ENCODE measurements at places on chromosomes 1 and 21.

DNA sequence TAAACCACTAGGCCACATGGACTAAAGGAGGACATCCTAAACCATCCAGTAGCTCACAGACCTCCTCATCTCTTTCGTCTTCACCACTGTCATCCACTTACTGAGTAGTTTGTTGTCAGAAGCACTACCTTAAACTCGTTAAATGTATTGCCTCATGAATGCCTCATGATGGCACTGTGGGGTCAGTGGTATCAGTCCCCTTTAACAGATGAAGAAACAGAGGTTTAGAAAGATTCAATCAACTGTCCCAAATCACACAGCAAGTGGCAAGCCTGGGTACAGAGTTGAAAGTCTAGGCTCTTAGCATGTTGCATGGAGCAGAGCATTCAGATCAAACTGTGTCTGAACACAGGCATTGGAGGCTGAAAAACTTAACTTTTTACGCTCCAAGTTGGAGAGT, 183.6 kb upstream of the KIAA0040 start:
- H3K4me1 ChIP-seq = no peaks in the 10 kb centered on the region
- H3K27ac ChIP-seq = no peak overlapping the region
- no peaks in the 10 kb centered on the region for H3K27me3 ChIP-seq
- no peak overlapping the region for H3K4me3 ChIP-seq

DNA sequence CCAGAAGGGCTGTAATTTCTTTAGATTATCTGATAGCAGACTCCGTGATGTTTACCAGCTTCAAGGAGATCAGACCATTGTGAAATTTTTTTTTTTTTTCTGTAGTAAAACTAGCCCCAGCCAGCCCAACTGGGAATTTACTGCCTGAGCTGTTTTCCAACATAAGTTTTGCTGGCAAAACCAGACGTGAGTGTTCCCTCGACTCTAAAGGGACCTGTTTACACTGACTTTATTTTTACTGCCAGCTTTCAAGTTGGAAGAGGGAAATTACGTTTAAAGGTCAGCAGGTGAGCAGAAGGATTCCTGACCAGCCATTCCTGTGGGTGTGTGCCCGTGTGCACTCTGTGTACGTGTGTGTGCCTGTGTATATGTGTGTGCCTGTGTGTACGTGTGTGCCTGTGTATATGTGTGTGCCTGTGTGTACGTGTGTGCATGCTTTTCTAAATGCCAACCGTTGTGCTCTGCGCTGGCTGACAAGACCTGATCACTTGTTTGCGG, 374 bp downstream of the MAB21L3 start:
- H3K27me3 ChIP-seq = no peaks in the 10 kb centered on the region
- peak overlapping the region; percentile 41 for H3K4me3 ChIP-seq
- no peak for DNase-seq
- H3K36me3 ChIP-seq = no peaks in the 10 kb centered on the region

GRCh38 chr1:36885540-36886357, 148.6 kb downstream of the GRIK3 start:
- H3K27ac ChIP-seq = no peak overlapping the region
- H3K4me1 ChIP-seq = no peaks in the 10 kb centered on the region
- H3K27me3 ChIP-seq = no peaks in the 10 kb centered on the region
- H3K36me3 ChIP-seq = no peaks in the 10 kb centered on the region
- H3K4me3 ChIP-seq = no peak overlapping the region

DNA sequence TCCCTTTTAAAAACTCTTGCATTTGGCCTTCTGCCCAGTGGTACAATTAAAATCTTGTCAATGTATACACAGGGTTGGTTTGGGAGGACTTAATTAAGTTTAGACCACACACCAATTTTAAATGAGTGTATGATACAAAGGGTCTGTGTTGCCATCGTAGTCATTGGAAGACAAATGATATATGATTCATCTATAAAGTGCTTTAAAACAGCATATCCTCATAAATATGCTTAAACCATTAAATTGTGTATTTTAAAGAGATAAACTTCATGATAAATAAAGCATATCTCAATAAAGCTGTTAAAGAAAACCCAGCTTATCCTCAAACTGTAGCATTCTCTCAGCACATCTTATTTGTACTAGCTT, 69.5 kb downstream of the LUZP1 start:
- no peak overlapping the region for H3K27ac ChIP-seq
- no peak for DNase-seq
- H3K36me3 ChIP-seq = no peaks in the 10 kb centered on the region
- peaks cover 76% of the 10 kb centered on the region for H3K4me1 ChIP-seq
- H3K27me3 ChIP-seq = no peaks in the 10 kb centered on the region

DNA sequence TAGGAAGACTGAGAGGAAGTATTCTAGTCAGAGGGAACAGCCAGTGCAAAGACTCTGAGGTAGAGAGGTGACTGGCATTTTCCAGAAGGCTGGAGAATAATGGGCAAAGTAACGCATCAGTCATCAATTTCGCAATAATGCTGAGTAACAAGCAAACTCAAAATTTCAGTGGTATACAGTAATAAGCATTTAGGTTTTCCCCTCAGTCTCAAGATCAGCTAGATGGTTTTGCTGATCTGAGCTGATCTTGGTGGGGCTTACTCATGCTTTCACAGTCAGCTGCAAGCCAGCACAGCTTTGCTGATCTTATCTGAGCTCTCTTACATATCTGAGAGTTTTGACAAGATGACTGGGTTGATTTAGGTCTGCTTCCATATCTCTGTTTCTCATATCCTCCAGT, 108.7 kb downstream of the TSEN15 start:
- no peak for DNase-seq
- no peak overlapping the region for H3K4me3 ChIP-seq
- H3K36me3 ChIP-seq = no peaks in the 10 kb centered on the region
- no peaks in the 10 kb centered on the region for H3K4me1 ChIP-seq
- H3K27me3 ChIP-seq = no peaks in the 10 kb centered on the region

- peaks cover 3% of the 10 kb centered on the region for H3K4me1 ChIP-seq
- peak overlapping the region; percentile 80 for H3K4me3 ChIP-seq
- no peaks in the 10 kb centered on the region for H3K27me3 ChIP-seq
- no peak for DNase-seq
- H3K27ac ChIP-seq = peak overlapping the region; percentile 92
Observed at GRCh38 chr1:184973272-184974055, 844 bp downstream of the NIBAN1 start.

GRCh38 chr1:76824106-76824505, 43.2 kb upstream of the ST6GALNAC5 start:
- H3K4me3 ChIP-seq = no peak overlapping the region
- no peak for DNase-seq
- H3K36me3 ChIP-seq = no peaks in the 10 kb centered on the region
- no peak overlapping the region for H3K27ac ChIP-seq

GRCh38 chr1:215517441-215517891, 49.6 kb upstream of the KCTD3 start:
- DNase-seq = no peak
- no peak overlapping the region for H3K4me3 ChIP-seq
- H3K36me3 ChIP-seq = no peaks in the 10 kb centered on the region
- no peaks in the 10 kb centered on the region for H3K27me3 ChIP-seq
- H3K27ac ChIP-seq = no peak overlapping the region
- peaks cover 9% of the 10 kb centered on the region for H3K4me1 ChIP-seq

- no peak overlapping the region for H3K4me3 ChIP-seq
- H3K27ac ChIP-seq = no peak overlapping the region
- peaks cover 48% of the 10 kb centered on the region for H3K36me3 ChIP-seq
- no peaks in the 10 kb centered on the region for H3K4me1 ChIP-seq
Observed at GRCh38 chr1:223802032-223802431, 43.7 kb downstream of the TP53BP2 start.

GRCh38 chr1:43418858-43419257, 29.2 kb downstream of the SZT2 start:
- H3K4me1 ChIP-seq = no peaks in the 10 kb centered on the region
- peaks cover 56% of the 10 kb centered on the region for H3K36me3 ChIP-seq
- DNase-seq = no peak
- H3K4me3 ChIP-seq = no peak overlapping the region
- H3K27me3 ChIP-seq = no peaks in the 10 kb centered on the region

- no peak overlapping the region for H3K27ac ChIP-seq
- H3K27me3 ChIP-seq = no peaks in the 10 kb centered on the region
- no peak overlapping the region for H3K4me3 ChIP-seq
- no peaks in the 10 kb centered on the region for H3K36me3 ChIP-seq
- H3K4me1 ChIP-seq = no peaks in the 10 kb centered on the region
- no peak for DNase-seq
Observed at GRCh38 chr1:98078596-98078995, 157.8 kb upstream of the DPYD start.

GRCh38 chr1:8314346-8315280, 3.3 kb upstream of the SLC45A1 start:
- H3K4me1 ChIP-seq = peaks cover 34% of the 10 kb centered on the region
- H3K4me3 ChIP-seq = no peak overlapping the region
- no peaks in the 10 kb centered on the region for H3K36me3 ChIP-seq
- no peak overlapping the region for H3K27ac ChIP-seq
- no peaks in the 10 kb centered on the region for H3K27me3 ChIP-seq
- DNase-seq = no peak
